T-helper 1 cell (primary cell): ENCODE measurements at places on chromosomes 3 and 15.
A peak's percentile ranks its signal among the peaks of the same experiment; 100 is the strongest.

- no peak for DNase-seq
These were observed 177.7 kb downstream of the UACA start for GRCh38 chr15:70585707-70586034.

DNA sequence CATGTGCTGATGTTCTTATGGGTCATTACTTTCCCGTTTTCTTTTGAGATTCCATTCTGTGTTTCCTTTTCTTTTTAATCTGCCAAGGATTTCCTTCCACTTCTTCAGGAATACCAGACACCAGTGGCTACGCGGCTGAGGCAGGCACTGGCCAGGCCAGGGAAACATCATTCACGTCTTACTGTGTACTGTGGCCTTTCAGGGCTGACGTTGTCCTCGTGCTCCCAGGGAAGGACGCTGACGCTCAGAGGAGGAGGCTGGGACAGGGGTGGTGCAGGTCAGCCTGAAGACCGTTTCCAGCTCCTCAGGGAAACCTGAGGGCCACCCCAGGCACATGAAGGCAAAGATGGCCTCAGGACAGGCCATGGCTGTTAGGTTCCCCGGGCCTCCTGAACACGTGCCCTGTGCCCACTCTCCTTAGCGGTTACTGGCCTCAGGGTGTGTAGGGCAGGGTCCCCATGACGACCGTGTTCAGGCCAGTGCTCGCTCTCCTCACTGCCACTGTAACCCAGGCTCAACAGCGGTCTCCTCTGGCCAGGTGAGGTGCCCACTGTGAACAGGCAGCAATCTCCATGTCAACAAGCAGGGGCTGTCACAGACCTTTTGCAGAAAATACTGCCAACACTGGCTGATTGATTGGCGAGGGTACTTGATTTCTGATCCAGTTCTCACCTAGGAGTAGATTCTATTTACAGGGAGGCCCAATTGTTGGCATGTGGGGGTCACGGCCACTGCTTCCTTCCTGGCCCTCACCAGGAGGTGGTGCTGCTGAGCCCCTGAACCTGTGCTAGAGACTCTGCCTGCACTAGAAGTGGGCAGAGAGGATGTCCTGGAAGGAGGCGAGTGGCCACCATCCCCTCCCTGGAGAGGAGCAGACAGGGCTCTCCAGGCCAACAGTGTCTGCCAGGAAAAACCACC, 169.5 kb downstream of the ATP10A start:
- no peak for DNase-seq

GRCh38 chr3:32467333-32468070, 35.1 kb downstream of the CMTM6 start:
- DNase-seq = peak; percentile 44

DNA sequence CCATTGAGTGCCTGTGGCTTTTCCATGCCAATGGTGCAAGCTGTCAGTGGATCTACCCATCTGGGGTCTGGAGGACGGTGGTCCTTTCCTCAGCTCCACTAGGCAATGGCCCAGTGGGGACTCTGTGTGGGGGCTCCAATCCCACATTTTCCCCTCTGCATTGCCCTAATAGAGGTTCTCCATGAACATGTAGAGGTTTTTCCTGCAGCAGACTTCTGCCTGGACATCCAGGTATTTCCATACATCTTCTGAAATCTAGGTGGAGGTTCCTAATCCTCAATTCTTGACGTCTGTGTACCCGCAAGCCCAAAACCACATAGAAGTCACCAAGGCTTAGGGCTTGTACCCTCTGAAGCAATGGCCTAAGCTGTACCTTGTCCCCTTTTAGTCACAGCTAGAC, 703.1 kb downstream of the MCTP2 start:
- DNase-seq = no peak

DNA sequence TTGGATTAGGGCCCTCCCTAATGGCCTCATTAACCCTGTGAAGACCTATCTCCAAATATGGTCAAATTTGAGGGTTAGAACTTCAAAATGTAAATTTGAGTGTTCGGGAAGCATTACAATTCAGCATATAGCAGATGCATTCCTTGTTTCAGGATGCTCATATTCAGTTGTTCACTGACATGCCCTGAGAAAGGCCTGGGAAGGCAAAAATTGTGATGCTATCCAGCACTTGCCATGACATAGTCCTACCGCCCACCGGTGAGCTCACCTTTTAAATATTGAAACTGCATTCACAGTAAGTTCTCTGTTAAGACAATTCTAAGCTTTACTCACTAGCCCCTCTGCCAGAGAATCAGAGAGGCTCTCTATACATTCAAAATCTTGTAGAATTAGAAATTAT, 300.3 kb upstream of the CCDC54 start:
- no peak for DNase-seq

DNA sequence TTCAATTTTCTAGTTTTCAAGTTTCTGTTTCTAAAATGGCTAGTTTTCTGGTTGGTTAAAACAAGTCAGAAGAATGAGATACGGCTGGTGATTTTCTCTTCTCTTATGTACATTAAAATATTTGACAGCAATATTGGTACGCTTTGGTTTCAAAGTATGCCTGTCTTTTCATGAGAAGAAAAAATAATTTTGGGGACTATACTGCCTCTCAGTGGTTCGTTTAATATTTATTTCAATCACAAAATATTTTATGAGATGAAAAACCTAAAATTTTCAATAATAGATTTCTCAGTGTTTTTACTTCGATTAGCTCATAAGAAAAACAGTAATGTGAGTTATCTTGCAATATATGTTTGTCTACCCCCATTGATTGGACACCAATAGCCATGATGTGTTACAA, 72.8 kb upstream of the AADACL2 start:
- no peak for DNase-seq
